ENCODE measurements at places on chromosomes 12 and 14. TPM values are rescaled to one million over a fixed set of nuclear protein-coding genes. Genes with fewer than 3 reads are reported as not detected.
A peak's percentile ranks its signal among the peaks of the same experiment; 100 is the strongest.

SPSB2 gene
- 15.7 TPM for total RNA-seq

VDR gene
- 6.1 TPM for total RNA-seq

SYT1 gene
- total RNA-seq = 0.10 TPM

SOX5 gene
- total RNA-seq = 0.05 TPM

DNA sequence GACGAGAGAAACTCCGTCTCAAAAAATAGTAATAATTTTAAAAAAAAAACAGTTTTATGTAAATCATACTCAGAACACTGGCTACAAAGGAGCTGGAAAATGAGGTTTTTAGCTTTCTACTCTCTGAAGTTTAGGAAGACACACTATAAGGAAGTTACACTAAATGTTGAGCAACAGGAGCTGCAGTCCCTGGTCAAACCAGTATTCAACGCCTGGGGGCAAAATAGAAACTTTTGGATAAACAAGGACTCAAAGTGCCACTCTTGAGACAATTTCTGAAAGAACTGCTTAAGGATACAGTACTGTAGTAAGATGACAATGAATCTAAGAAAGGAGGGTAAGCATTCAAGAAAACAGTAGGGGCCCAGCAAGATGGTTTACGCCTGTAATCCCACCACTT, 29.3 kb downstream of the ACTR6 start:
- DNase-seq = no peak

DNA sequence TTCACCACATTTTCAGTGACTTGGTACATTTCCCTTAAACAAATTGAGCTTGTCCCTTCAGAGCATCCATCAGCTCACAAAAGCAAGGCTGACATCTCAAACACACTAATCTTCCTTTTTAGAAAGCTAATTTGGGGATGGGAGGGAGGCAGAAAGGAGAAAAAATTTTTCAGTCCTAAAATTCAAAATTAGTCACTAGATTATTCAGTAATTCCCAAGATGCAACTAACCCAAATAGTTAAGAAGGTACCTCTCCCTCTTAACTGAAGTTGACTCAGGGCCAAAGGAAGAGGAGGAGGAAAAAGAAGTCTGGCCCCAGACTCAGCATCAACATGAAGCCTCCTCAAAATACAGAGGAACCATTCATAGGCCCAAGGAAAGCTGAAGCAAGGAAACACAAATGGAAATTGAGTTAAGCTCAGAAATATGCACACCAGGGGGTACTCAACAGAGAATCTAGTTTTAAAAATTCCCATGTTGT, 21.7 kb downstream of the CBX5 start:
- DNase-seq = peak; percentile 74

DNA sequence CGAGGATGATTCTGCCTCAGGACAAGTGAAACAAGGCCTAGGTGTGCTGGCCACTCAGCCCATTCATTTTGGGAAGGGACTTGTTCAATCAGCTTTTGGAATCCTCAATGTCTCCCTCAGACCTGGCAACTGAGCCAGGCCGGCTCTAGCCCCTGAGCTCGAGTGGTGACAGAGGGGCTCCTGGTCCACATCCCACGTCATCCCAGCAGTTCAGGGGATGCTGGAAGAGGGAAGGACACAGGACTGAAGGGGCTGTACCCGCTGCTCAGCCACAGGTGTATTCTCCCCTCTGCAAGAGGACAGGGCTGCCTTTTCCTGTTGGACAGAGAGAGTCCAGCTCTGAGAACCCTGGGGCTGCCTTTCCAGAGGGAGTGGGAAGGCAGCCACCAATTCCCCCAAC, 244.6 kb upstream of the SFSWAP start:
- DNase-seq = no peak

GRCh38 chr14:70821584-70822529, 12.5 kb upstream of the MAP3K9 start:
- peak; percentile 47 for DNase-seq

GRCh38 chr14:22735096-22735495, 31.4 kb upstream of the OXA1L start:
- no peak for DNase-seq

GRCh38 chr12:275812-276211, 13.2 kb upstream of the SLC6A13 start:
- no peak for DNase-seq

DNA sequence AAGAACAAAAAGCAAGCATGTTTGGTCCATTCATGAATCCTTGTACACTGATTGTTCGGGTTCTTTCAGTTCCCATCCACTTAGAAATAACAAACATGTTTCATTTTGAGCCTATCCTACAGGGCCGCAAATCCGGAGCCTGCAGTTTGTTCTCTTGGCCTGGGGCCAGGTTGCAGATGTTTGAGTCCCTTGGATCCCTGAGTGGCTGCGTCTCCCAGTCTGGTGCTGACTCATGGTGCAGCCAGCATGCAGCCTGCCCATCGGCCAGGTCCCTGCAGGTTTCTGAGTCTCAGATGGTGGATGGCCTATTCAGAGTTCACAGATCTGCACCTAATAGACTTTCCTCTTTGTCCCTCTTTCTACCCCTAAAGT, 1.9 kb upstream of the DYNC1H1 start:
- DNase-seq = peak; percentile 83

- no peak for DNase-seq
Measured at GRCh38 chr12:67453191-67453590, 184.0 kb downstream of the CAND1 start.
